Kidney capillary endothelial cell (primary cell): ENCODE measurements at places on chromosomes 4 and X.

DNA sequence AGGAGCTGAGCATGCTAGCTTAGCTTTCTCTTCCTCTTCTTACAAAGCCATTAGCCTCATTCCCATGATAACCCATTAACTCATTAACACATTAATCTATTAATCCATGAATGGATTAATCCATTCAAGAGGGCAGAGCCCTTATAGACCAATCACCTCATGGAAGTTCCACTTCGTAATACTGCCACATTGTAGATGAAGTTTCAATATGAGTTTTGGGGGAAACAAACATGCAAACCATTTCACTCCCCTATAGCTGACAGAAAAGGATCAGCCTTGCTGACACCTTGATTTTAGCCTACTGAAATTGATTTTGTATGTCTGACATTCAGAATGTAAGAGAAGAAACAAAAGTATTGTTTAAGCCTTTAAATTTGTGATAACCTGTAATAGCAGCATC, 251.8 kb upstream of the GALNTL6 start:
- no peak for DNase-seq

GRCh38 chrX:3962511-3963311, 249.3 kb upstream of the PRKX start:
- DNase-seq: peak; percentile 40

DNA sequence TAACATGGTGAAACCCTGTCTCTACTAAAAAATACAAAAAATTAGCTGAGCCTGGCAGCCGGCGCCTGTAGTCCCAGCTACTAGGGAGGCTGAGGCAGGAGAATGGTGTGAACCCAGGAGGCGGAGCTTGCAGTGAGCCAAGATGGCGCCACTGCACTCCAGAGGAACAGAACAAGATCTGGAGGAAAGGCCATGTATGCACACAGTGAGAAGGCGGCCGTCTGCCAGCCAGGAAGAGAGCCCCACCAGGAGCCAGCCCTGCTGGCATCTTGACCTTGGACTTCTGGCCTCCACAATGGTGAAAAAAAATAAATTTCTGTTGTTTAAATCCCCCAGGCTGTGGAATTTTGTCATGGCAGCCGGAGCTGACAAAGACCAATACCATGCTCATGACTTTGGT, 28.2 kb upstream of the MSX1 start:
- no peak for DNase-seq

DNA sequence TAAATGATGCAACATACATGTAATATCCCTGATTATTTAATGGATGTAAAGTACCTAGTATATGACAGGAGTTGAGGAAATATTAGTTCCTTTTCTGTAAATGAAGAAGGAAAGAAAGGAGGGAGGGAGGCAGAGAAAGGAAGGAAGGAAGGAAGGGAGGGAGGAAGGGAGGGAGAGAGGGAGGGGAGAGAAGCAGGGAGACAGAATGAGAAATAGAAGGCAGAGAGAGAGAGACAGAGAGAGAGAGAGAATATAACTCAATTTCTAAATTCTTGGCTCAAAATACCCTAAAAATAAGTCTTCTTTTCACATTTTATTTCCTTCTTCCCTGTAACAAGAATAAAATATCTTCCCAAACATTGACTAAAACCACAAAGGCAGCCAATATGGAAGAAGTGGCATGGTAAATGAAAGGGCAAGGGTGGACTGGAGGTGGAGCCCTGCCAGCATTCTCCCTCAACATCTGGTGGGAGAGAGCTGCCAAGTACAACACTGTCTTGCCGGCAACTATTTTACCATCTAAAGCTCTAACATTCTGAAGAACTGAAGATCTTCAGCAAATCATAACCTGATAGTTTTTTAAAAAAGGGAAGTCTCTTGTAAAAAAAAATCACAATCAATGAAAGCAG, 245.1 kb downstream of the PPP3CA start:
- no peak for DNase-seq

GRCh38 chr4:184575306-184575705, 73.9 kb downstream of the CASP3 start:
- peak; percentile 26 for DNase-seq

DNA sequence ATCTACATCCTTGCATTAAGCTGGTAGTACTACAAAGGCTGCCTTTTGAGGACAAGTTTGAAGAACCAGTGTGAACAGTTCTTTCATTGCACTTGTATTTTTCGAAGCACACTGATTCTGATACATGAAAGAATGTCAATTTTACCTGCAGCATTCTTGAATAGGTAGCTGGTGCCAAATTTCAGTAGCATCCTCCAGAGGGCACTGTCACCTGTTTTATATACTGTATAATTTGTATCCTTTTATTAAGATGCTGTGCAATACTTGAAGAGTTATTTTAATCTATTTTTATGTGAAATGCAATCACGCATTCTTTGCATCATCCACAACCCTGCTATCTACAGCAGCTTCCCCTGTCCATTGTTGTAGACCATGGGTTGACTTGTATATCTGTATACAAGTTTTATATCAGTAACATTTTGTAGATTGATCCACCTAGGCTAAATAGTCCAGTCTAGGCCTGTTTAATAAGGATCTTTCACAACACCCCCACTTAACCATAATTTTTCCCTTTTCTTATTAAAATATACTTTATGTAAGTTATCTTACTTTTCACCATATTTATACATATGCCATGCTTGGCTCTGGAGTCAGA, 325.7 kb downstream of the PCDH7 start:
- DNase-seq: peak; percentile 27

DNA sequence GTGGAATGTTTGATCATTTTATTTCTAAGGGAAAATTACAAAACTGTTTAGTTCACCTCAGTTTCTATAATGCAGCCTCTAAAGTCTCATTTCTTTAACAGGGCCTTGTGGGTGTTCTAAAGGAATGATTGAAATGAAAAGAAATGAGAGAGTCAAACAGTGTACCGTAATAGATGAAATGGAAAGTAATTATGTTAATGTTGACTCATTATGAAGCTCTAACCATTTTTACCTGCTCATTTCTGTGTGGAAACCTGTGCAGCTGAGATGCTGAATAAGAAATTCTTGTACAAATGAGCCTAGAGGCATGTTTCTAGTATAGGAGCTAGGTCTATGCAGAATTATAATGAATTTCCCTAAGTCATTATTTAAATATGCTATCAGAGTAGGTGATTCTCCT, 45.2 kb upstream of the RPA4 start:
- DNase-seq: no peak

DNA sequence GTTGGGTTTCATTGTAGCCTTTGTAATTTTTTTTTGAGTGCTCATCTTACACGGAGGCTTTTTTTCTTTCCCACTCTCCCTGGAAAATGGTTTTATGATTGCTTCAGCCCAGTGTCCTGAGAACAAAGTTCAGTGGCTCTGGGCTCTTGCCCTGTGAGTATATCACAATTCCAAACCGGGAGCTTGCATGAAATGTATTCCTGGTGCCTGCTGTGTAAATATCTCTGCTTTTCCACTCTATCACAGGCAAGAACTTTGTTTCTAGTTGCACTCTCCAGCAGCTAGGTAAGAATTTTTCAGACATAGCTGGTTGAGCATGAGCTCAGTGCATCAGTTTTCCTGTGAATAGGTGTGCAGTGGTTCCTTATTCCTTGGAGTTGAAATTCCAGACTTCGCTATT, 60.8 kb downstream of the SUPT20HL2 start:
- DNase-seq: no peak

- DNase-seq: no peak
Observed at GRCh38 chr4:148052448-148052847, 320.6 kb downstream of the ARHGAP10 start.

GRCh38 chrX:153460826-153461225, 9.6 kb downstream of the HAUS7 start:
- peak; percentile 22 for DNase-seq

DNA sequence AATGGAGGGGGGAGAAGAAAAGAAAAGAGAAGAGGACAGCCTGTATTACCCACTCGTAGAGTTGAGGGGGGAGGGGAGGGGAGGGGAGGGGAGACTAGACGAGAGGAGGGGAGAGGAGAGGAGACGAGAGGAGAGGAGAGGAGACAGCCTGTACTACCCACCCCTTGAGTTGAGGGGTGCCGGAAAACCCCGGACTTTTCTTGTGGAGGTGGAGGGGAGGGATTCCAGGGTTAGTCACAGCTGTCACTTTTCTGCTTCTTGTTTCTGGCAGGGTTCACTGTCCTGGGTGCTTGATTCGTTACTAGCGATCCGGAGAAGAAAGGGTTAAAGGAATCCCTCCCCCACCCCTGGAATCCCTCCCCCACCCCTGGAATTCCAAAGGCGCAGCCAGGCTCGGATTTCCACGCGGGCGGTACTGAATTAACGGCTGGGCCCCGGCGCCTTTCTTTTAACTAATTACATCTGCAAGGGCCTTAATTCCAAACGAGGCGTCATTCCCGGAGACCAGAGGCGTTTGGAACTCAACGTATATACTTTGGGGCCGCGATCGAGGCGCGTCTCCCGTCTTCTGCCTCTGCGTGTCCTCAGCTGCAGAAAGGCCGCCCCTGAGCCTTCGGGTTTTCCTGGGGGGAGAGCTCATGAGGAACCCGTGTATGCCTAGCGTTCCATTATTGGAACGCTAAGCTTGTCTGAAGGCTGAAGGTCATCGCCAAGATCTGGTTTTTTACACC, 20.1 kb upstream of the CSF2RA start:
- DNase-seq: no peak

- no peak for DNase-seq
Observed at GRCh38 chrX:5829469-5829868, 399.2 kb downstream of the NLGN4X start.

DNA sequence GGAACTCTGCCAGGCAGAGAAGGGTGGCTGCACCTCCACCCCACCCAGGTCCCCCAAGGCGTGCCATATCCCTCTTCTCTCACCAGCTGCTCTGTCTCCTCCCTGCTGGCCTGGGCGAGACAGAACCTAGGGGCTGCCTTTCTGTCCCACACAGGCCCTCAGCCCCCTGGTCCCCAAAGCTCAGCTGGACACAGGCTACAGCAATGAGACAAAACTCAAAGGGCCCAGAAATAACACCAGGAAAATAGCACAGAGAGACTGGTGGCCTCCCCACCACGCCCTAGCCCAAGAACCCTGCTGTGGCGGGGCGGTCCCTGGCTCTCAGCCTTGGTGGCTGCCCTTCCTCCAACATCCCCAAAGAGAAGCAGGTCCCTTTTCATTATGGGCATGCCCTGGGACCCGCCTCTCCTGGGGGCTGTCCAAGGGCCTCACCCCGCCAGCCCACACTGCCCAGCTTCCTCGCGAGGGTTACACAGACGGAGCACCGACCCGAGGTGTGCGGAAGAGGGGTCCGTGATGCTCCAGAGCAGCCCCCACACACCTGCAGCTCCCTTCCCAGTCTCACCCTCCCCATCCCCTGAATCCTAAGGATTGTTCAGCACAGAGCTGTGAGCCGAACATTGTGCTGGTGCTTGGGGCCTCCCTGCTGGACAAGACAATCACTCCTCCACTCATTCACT, 67.7 kb upstream of the HMX1 start:
- no peak for DNase-seq

DNA sequence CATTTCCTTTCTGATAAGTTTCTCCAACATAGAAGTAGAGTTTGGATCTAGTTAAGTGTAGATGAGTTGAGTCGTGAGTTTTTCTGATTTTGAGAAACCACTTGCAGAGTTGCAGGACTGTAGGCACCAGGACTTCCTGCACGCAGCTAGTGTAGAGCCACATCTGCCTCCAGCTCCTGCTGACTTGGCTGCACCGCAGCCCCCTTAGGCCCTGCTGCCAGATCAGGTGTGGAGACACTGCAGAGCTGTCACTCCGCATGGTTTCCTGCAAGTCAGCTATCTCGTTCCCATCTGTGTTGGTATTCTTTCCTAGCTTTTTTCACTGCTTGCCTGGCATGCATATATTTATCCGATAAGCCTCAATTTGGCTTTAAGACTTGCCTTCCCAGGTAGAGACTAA, 48.9 kb downstream of the PCDH7 start:
- no peak for DNase-seq

- DNase-seq: no peak
Observed at GRCh38 chr4:1177274-1178141, 5.1 kb upstream of the SPON2 start.

DNA sequence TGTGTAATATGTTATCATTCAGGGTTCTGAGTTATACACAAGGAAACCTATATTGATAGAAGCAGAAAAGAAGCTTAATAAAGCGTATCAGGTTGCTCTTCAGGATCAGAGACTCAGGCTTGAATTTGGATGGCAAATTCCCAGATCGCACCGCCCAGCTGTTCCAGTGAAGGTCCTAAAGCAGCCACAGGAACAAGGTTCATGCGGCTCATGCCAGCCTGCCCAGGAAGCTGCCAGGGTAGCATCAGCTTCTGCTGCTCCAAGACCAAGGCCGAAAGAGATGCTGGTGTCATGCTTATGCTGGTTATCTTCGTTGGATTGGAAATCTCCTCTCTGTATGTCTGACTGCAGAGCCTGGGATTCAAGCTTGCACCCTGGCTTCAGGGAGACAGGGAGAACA, 127.7 kb downstream of the MANBA start:
- no peak for DNase-seq

DNA sequence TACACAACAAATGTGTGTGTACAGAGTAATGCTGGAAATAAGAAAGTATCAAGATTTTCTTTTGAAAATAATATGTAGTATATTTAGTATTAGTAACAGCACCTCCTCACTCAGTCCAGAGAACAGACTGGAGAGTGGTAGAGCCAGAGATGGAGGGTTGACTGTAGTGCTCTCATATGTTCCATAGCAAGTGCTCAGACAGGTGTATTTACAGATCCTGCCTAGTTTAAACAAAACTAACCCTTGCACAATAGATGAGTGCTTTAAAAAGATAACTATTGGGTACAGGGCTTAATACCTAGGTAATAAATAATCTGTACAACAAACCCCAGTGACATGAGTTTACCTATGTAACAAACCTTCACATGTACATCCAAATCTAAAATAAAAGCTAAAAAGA, 381.0 kb upstream of the EMCN start:
- no peak for DNase-seq

GRCh38 chr4:147740176-147740575, 8.3 kb downstream of the ARHGAP10 start:
- DNase-seq: no peak

GRCh38 chrX:153475271-153475670, 4.9 kb upstream of the HAUS7 start:
- DNase-seq: no peak

- DNase-seq: no peak
Observed at GRCh38 chr4:127416115-127416514, 216.6 kb upstream of the INTU start.

- DNase-seq: no peak
Observed at GRCh38 chr4:79869597-79870237, 203.3 kb downstream of the ANTXR2 start.

DNA sequence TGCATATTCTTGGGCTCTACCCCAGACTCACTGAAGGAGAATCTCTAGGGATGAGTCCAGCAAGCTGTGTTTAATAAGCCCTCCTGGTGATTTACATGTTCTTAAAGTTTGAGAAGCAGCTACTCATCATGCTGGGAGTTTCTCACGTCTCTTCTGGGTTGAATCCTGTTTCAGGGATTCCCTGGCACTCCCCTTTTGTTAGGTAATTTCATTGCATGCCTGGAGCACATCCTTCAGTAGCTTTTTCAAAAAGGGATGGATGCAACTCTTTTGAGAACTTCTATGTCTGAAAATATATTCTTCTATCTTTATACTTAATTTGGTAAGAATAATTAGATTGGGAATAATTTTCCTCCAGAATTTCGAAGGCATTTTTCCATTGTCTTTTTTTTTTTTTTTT, 4.4 kb downstream of the EVC start:
- DNase-seq: no peak

- no peak for DNase-seq
Observed at GRCh38 chr4:110268790-110269189, 70.4 kb upstream of the ELOVL6 start.
